ENCODE measurements at places on chromosomes 7 and 10. TPM values are rescaled to one million over a fixed set of nuclear protein-coding genes. Genes with fewer than 3 reads are reported as not detected.

GRCh38 chr10:71392791-71393781 is 3.6 kb upstream of the CDH23 start:
- peaks cover 10% of the 10 kb centered on the region for H3K27me3 ChIP-seq
- no peaks in the 10 kb centered on the region for H3K36me3 ChIP-seq
- DNase-seq = no peak
- peaks cover 5% of the 10 kb centered on the region for H3K4me1 ChIP-seq

DNA sequence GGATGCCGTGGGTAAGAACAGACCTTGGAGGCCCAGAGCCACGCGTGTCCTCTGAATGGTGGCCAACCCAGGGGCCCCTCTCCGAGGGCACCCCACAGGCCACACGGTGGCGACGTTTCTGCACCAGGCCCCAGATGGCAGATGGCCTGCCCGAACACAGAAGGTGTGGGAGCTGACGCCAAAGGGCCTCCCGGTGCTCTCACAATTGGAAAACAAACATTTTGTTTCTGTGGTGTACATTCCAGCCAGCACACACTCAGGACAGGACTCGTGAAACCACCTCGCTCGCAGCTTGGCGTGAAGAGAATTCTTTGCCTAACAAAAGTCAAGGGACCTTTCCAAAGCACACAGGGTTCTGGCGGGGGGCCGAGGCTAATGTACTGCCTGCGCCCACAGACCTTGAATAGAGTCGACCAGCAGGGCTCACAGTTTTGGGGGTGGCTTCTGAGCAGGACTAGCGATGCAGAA is 112.1 kb downstream of the FAM53B start:
- DNase-seq = peak; percentile 69
- no peaks in the 10 kb centered on the region for H3K27me3 ChIP-seq
- H3K36me3 ChIP-seq = no peaks in the 10 kb centered on the region
- H3K4me1 ChIP-seq = peaks cover 61% of the 10 kb centered on the region
- H3K4me3 ChIP-seq = no peak overlapping the region
- peak overlapping the region; percentile 74 for H3K27ac ChIP-seq

DNA sequence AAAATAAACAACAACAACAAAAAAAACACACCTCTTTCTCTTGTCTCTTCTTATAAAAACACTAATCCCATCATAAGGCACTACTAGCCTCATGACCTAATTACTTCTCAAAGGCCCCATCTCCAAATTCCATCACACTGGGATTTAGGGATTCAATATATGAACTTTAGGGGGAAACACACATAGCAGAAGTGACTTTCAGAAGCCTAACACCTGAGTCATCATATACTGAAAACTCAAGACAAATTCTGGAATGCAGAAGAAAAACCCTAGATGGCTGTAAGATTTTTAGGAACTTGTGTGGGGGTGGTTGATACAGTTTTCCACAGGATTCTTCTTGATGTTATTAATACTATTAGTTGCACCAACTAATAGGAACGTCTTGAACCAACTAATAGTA is 33.7 kb upstream of the CSTF2T start:
- no peak overlapping the region for H3K4me3 ChIP-seq
- no peaks in the 10 kb centered on the region for H3K27me3 ChIP-seq
- DNase-seq = no peak
- no peaks in the 10 kb centered on the region for H3K36me3 ChIP-seq

DNA sequence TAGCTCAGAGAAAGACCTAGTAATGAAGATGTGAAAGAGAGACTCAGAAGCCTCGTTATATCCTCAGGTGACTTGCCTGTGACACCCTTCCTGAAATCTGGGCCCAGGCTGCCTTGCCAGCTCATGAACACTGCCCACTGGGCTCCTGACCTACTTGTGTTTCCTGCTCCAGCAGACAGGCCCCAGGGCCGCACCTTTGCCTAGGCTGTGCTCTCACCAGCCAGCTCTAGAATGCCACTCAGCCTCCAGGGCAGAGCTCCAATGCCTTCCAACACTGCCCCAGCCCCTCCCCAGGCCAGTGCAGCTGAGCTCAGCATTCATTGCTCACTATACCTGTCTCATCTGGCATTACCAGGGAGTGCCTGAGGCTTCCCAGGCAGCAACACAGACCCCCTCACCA is 94.3 kb downstream of the DLG5 start:
- H3K27me3 ChIP-seq = no peaks in the 10 kb centered on the region
- H3K27ac ChIP-seq = peak overlapping the region; percentile 60
- DNase-seq = peak; percentile 36
- peaks cover 70% of the 10 kb centered on the region for H3K36me3 ChIP-seq
- peaks cover 17% of the 10 kb centered on the region for H3K4me1 ChIP-seq

- peak overlapping the region; percentile 29 for H3K27ac ChIP-seq
- H3K36me3 ChIP-seq = no peaks in the 10 kb centered on the region
- peaks cover 7% of the 10 kb centered on the region for H3K4me1 ChIP-seq
- no peaks in the 10 kb centered on the region for H3K27me3 ChIP-seq
- no peak for DNase-seq
- no peak overlapping the region for H3K4me3 ChIP-seq
Measured at GRCh38 chr10:99775850-99776249, 6.6 kb upstream of the ABCC2 start.

DNA sequence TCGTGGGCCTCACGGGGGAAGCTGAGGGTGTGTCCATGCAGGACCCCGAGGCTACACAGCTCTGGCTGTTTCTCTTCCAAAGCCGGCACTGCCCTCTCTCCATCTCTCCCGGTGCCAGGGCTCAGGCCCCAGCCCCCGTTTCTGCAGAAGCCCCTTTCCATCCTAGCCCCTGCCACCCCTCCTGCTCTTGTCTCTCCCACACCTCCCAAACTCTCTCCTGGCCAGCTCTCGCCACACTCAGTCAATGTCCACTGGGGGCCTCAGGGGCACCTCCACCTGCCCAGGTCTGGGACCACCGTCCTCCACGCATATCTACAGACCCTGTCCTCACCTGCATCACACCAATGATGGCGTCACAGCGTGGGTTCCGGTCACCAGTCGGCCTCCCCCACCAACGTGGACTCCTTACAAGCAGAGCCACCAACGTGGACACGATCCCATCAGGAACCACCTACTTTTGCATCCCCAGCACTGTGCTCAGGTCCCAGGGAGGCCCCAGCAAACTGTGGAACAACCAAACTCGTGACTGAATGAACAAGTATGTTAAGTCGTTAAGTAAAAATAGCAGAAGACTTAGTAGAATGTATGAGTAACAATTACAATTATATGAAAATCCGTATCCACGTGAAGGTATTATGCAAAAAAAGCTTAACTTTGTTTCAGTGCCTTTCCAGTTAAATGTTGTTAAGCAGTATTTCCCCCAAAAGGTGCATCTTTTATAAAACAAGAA is 38.4 kb downstream of the DIP2C start:
- H3K27me3 ChIP-seq = no peaks in the 10 kb centered on the region
- H3K27ac ChIP-seq = peak overlapping the region; percentile 47
- H3K4me1 ChIP-seq = peaks cover 31% of the 10 kb centered on the region
- no peak overlapping the region for H3K4me3 ChIP-seq

- no peak overlapping the region for H3K27ac ChIP-seq
- no peak overlapping the region for H3K4me3 ChIP-seq
- H3K4me1 ChIP-seq = peaks cover 9% of the 10 kb centered on the region
- no peaks in the 10 kb centered on the region for H3K27me3 ChIP-seq
Measured at GRCh38 chr7:98826387-98826786, 43.4 kb downstream of the TMEM130 start.

DNA sequence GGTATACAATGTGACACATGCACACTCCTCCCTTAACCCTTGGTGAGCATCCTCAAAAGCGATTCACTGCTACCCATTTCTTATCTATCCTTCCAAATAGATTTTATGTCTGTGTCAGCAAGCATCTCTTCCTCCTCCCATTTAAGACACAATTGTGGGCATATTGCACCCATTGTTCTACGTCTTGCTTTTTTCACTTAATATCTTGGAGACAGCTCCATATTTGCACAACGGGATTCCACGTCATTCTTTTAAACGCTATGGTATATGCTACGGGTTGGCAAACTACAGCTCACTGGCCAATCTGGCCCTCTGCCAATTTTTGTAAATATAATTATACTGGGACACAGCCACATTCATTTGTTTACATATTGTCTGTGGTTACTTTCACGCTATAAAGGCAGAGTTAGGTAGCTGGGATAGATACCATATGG is 88.6 kb downstream of the RNF216 start:
- peak overlapping the region; percentile 89 for H3K27ac ChIP-seq
- H3K4me3 ChIP-seq = no peak overlapping the region
- H3K4me1 ChIP-seq = peaks cover 74% of the 10 kb centered on the region
- H3K27me3 ChIP-seq = no peaks in the 10 kb centered on the region
- no peak for DNase-seq
- no peaks in the 10 kb centered on the region for H3K36me3 ChIP-seq

GRCh38 chr7:91569728-91570457 is 305.7 kb downstream of the FZD1 start:
- no peaks in the 10 kb centered on the region for H3K36me3 ChIP-seq
- no peaks in the 10 kb centered on the region for H3K4me1 ChIP-seq
- no peak for DNase-seq

DNA sequence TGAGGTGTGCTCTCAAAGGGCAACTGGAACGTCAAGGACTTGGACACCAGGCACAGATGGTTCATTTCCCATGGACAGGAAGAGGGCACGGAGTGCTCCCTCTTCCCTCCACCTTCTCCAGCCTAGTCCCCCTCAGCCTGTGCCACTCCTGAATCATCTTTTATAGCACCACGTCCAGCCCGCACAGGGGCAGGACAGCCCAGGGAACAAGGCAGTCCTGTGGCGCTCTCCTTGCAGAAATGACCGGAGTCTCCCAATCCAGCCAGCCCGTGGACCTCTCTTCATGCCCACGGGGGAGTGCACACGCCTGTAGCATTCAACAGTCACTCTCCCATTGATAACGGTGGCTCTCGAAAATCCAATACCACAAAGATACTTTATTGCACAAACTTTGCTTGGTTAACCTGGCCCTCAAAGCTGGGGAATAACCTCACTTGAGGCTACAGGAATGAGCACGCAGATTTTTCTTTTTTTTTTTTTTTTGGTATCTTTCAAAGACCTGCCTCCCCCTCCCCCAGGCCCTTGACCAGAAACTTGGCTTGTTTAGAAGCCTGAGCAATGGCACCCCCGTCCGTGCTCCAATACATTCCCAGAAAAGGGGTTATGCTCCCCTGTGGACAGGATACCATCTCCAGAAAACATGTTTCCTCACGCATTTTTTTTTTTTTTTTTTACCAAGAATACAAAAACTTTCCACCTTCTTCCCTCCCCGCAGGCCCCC is 733 bp downstream of the PRKCQ start:
- no peaks in the 10 kb centered on the region for H3K27me3 ChIP-seq
- H3K27ac ChIP-seq = peak overlapping the region; percentile 93
- H3K36me3 ChIP-seq = no peaks in the 10 kb centered on the region
- DNase-seq = no peak

- H3K27me3 ChIP-seq = no peaks in the 10 kb centered on the region
- no peak overlapping the region for H3K27ac ChIP-seq
- DNase-seq = peak; percentile 39
- no peak overlapping the region for H3K4me3 ChIP-seq
- peaks cover 10% of the 10 kb centered on the region for H3K36me3 ChIP-seq
Measured at GRCh38 chr7:77315182-77315591, 101.0 kb downstream of the GSAP start.

DNA sequence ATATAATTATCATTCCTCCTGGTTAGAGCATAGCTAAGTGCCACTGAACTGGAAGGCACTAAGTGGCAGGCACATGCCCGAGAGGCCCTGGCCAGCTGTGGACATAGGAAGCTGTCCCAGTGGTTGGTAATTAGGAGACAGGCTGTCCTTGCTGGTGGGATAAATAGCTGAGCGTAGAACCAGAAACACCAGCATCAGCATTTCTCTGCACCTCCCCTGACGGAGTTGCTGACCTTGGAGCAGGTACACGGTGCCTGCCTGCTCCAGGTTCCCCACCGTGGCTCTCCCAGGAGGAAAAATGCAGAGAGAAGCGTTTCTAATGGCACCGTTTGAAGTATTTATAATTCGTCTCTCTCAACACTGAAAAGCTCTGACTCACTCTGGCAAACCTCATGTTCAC is 5.6 kb upstream of the ABLIM1 start:
- DNase-seq = no peak
- peaks cover 33% of the 10 kb centered on the region for H3K4me1 ChIP-seq
- peak overlapping the region; percentile 28 for H3K27ac ChIP-seq

DNA sequence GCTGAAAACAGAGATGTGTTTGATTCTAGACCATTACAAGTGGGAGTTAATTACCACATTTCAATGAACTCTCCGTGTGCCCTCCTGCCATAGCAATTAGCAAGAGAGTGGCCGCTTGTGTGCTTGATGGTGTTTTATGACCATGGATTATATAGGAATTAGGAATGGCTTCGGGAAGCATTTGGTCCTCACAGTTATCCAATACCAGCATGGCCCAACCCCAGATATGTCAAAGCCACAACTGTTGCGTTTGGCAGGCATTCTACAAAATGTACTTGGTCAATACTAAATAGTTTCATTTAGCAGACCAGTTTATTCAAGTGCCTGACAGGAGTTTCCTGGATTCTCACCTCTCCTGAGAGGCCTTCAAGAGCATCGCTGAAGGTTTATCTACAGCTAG is 509.0 kb upstream of the GALNT17 start:
- H3K4me3 ChIP-seq = no peak overlapping the region
- no peaks in the 10 kb centered on the region for H3K4me1 ChIP-seq
- no peaks in the 10 kb centered on the region for H3K27me3 ChIP-seq
- no peaks in the 10 kb centered on the region for H3K36me3 ChIP-seq

DNA sequence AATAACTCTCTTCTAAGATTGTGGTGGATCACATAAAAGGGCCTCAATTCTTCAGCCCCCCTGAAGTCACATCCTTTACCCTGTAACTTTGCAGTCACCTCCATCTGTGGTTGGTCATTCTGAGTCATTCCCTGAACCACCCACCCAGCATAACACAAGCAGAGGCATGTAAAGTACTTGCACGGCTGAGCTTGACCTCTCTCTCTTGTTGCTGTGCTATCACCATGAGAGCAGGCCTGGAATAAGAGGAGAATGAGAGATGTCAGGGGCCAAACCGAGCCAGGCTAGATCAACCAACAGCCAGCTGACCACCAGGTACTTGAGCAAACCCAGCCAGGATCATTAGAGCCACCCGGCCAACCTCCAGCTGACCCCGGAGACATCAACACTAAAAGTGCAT is 13.5 kb upstream of the STK17A start:
- no peak overlapping the region for H3K4me3 ChIP-seq

DNA sequence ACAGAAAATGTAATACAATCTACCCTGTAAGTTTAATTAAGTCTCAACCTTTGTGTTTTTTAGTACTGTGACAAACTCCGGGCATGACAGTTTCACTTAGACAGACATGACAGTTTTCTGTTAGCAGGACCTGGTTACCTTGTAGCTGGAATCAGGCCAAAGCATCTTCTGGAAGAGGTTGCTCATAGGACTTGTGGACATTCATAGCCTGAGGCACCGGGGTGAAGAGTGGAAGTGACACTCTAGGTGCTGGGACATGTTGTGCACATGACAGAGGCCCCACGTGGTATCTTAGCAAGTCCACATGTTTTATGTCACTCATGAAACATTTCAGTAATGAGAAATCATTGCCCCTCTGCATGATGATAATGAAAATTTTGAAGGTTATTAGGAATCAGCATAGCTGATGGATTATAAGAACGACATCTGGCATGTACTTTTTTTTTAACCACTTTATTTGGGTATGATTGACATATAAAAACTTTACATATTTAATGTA is 441.4 kb downstream of the CNTNAP2 start:
- H3K4me1 ChIP-seq = no peaks in the 10 kb centered on the region
- H3K27ac ChIP-seq = no peak overlapping the region
- DNase-seq = no peak
- no peaks in the 10 kb centered on the region for H3K27me3 ChIP-seq

Gene AMZ1
- not detected for total RNA-seq

Gene LRRD1
- not detected for total RNA-seq

Gene ZEB1
- total RNA-seq = 175 TPM

Gene SLC39A12
- total RNA-seq = not detected

Gene CELF2
- total RNA-seq = 56.6 TPM

Gene CNPY1
- total RNA-seq = not detected

Gene SLC29A4
- 4.6 TPM for total RNA-seq
